ENCODE measurements at places on chromosomes 11 and 22. TPM values are rescaled to one million over a fixed set of nuclear protein-coding genes. Genes with fewer than 3 reads are reported as not detected.

DNA sequence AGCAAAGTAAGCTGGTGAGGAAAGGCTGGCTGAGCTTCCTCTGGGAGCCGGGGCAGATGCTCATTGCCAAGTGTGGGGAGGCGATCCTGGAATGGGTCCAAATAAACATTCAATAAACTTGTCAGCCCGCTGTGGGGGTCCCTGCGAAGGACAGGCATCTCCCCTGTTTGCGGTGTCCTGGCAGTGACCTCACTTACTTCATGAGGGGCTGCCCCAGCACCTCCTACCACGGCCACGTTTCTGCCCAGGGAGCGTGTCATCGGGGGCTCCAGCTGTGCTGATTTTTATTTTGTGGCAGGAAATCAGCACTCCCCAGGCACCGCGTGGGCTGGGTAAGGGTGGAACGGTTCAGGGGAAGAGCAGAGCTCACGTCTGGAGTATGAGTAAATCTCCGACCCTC, 493.9 kb upstream of the B3GAT1 start:
- DNase-seq = no peak

- no peak for DNase-seq
These were observed 119.2 kb downstream of the ARHGAP42 start for GRCh38 chr11:100806296-100806695.

PHRF1 gene
- 10.7 TPM for polyA plus RNA-seq

GRCh38 chr11:74860743-74861142, 88.1 kb downstream of the XRRA1 start:
- DNase-seq = no peak

DNA sequence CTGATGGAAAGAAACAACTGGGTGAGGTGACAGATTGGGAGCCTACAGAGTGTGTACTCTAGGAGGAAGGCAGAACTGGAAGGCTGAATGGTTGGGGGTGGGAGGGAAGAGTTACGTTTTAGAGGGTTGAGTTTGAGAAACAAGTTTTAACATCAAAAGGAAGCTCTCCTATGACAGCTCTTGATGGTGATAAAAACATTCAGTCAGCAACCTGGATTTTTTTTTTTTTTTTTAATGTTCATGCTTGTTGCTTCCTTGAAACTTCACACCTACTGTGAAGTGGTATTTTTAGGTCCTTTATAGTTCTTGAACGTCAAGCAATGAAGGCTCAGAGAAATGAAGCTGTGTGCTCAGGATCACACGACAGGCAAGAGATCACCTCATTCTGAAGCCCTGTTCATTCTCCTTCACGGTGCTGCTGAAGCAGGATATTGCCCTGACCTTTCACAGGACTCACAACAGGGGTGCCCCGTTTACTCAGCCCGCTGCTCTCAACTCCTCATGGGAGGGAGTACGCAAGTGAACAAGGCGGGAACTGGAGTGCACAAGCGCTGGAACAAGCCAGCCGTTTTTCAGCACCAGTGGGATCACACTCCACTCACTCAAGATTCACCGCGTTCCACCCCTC, 1.6 kb upstream of the TMEM109 start:
- no peak for DNase-seq

PDGFB gene
- 4.3 TPM for polyA plus RNA-seq

GRCh38 chr11:36346562-36347383, 50.7 kb downstream of the PRR5L start:
- DNase-seq = no peak

PRAME gene
- polyA plus RNA-seq = 0.06 TPM

VPREB1 gene
- not detected for polyA plus RNA-seq

TREH gene
- not detected for polyA plus RNA-seq

- no peak for DNase-seq
These were observed 7.2 kb upstream of the IL18BP start for GRCh38 chr11:71991494-71991893.

DNA sequence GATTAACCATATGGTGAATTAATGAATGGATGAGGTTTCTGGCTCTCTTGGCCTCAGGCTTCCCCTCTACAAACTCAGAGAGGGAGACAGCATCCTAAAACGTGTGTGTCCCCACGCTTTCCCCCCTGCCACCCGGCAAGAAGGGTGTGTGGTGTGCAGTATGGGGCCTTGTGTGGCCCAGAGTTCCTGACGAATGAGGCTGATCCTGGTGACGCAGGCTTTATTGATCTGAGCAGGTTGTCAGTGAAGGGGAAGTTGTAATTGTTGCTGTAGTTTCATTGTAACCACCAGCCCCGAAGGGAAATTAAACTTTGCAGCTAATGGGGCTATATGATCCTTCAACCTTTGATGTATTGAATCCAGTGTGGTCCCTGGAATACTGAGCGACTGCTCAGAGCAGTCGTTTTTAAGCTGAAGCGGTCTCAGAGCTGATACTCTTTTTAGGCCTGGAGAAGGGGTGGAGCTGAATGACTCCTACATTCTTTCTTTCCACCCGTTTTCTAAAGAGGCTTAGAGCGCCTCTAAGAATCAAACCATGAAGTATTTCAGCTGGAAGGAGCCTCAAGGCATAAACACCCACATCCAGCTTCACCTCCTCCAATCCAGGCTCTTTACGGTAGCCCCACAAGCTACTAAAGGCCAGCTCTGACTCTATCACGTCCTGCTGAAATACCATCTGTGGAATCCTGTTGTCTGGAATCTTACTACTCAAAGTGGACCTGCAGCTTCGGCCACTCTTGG, 284.7 kb downstream of the MIAT start:
- no peak for DNase-seq

OR52N5 gene
- not detected for polyA plus RNA-seq

DNA sequence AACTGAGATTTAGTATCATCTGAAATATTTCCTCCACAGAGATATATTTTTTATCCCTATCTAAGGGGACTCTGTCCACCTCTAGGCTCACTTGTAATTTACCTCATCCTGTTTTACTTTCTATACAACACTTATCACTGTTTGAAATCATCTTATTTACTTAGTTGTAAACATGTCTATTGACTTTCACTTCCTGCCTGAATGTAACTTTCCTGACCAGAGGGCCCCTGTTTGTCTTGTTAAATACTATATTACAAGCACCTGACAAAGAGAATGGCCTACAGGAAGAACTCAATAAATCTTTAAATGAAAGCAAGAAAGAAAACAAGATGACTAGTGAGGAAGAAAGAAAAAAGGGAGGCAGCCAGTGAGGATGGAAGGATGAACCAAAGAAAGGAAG, 1727.5 kb downstream of the LRRC4C start:
- no peak for DNase-seq

GAL gene
- polyA plus RNA-seq = 2.6 TPM

GGA1 gene
- polyA plus RNA-seq = 29.2 TPM

GRCh38 chr11:46554213-46555147, 39.3 kb downstream of the AMBRA1 start:
- no peak for DNase-seq

SEPTIN3 gene
- 0.07 TPM for polyA plus RNA-seq

- DNase-seq = no peak
These were observed at the start of gene SULT4A1 for GRCh38 chr22:43862074-43862881. SULT4A1 (minus strand) TSS chr22:43862513; CDS start chr22:43862382, 131 bp downstream.

GRCh38 chr11:64436000-64436399, 77.0 kb downstream of the RPS6KA4 start:
- no peak for DNase-seq

LIF gene
- 1.2 TPM for polyA plus RNA-seq

DNA sequence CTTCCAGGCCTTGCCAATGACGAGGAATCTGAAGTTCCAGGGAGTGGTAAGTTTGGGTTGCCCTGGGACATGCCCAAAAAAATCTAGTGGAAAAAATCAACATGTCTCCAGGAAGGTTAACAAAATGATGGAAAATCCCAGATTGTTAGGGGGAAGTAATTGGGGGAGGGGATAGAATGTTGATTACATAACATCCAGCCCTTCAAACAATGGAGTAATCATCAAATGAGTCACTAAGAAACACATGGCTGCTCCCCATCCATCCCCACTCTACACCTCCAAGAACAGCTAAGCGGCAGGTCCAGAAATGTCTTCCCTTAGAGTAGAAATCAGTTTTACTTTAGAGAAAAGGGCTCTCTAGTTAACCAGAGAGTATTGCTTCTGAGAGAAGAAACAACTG, 94.9 kb downstream of the ETS1 start:
- DNase-seq = no peak

DNA sequence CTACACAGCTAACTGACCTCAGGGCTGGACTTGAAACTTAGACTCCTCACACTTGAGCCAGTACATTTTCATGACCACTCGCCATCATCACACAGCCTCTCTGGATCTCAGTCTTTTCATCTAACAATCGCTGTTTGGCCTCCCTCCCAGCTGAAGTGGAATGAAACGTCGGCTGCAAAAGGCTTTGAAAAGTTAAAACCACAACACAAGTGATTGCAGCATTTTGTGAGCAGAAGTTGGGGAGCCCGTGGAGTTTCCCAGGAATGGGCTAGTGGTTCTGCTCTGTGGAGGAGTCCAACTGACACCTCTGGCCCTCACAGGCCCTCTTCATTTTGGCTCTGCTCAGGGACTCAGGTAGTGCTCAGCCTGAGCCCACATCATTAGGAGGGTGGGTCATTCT, 35.9 kb upstream of the TRIM29 start:
- DNase-seq = no peak

DNA sequence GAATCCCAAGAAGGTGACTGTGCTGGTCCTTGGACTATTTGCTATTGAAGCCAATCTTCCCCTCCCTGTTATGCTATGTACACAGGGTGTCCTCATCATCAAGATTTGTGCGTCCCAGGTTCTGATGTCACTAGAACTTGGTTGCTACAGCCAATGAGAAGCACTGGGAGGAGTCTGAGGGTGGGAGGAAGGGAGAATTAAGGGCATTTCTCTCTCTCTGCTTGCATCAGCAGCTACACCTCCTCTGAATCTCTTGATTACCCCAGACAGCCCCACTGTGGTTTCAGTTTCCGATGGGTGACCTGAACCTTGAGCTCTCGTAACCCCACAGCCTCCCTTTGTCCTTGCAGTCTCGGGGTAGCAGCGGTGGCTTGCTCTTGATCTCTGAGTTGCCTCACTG, 212.4 kb upstream of the SESN3 start:
- no peak for DNase-seq

GRCh38 chr11:66919923-66920322, 38.3 kb downstream of the PC start:
- no peak for DNase-seq

GRCh38 chr11:86869966-86870570, 69.7 kb downstream of the PRSS23 start:
- no peak for DNase-seq

DNA sequence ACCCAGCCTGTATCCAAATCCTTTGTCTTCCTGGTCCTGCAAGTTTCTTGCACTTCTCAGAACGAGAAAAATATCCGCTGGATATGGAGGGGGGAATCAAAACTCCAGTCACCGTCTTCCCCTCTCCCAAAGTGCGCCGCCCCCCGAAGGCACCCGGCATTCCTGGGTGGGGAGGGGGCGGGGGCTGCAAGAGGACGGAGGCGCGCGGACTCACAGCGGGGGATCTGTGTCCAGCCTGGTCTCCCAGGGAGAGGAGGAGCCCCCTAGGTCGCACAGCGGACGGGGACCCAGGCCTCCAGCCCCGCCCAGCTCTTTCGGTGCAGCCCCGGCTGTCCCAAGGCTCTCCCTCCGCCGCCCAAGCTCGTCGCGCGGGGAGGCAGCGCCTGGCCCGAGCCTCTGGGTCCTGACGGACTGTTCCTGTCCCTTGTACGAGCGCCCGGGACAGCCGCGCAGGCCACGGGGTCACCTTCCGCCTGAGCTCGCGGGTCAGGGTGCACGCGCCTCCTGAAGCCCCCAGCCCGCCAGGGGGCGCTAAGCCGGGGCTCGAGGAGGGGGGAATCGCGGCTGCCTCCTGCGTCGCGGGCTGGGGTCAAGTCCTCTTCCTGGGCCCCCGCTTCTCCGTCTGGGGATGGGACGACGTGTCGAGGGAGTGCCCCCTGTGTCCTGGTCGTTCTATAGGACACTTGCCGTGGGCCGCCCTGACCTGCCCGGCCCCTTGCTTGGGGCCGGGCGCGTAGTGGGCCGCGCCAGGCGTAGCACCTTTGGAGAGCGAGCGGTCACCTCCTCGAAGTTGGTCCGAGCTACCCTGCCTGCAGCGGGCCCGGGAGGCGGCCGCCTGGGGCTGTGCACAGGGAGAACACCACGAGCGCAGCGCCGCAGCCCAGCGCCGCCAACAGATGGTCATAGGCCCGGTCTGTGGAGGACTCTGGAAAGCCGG, 2.4 kb upstream of the WNT11 start:
- peak; percentile 4 for DNase-seq

TEAD1 gene
- polyA plus RNA-seq = 32.7 TPM

GRCh38 chr22:46250783-46251125, 661 bp upstream of the CDPF1 start:
- no peak for DNase-seq

GRCh38 chr11:100691896-100692653, 5.0 kb downstream of the ARHGAP42 start:
- no peak for DNase-seq

- DNase-seq = no peak
These were observed 4.6 kb upstream of the GAS2L1 start for GRCh38 chr22:29301716-29302401.
